ENCODE measurements at places on chromosomes 11 and 22.

DNA sequence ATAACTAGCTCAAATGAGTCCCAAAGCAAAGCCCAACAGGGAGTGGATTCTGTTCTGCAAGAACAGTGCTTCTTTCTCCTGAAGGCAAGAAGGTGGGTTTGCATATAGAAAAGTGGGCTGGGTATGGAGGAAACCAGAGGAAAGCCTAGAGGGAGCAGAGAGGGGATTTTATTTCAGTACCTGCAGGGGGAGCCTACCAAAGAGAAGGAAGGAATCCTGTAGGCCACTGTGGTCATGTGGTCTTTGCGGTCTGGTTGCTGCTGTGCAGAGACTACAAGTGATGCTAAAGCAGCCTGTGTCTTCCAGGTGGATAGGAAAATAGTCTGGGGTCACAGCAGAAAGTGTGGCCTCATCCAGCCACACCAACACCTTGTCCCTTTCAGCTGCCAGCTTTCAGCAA lies 33.2 kb upstream of the ZBTB16 start:
- DNase-seq, result no peak

DNA sequence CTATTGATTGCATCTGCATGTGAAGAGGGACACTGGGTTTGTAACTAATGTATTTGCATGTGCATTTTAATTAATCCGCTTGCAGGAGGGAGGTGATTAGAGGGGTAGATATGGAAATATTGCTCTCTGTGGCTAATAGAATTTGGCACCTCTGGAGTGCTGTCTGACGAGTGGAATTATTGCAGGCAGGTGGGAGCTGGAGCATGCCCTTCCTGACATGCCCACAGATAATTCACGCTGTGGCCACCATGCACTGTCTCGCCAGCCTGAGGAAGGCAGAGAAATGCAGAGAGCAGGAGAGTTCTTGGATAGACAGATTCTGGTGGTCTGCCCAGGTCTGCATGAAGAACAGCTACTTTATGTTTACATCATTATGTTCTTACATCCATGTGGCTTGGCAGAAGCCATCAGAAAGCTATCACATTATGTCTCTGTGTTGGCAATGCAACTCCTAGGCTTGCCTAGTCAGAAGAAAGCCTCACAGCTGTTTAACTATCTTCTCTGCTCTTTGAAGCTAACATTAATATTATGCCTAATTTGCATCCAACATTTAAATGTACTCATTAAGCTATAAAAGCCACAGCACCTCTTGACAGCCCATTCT lies 89.4 kb upstream of the DRD2 start:
- DNase-seq, result no peak

DNA sequence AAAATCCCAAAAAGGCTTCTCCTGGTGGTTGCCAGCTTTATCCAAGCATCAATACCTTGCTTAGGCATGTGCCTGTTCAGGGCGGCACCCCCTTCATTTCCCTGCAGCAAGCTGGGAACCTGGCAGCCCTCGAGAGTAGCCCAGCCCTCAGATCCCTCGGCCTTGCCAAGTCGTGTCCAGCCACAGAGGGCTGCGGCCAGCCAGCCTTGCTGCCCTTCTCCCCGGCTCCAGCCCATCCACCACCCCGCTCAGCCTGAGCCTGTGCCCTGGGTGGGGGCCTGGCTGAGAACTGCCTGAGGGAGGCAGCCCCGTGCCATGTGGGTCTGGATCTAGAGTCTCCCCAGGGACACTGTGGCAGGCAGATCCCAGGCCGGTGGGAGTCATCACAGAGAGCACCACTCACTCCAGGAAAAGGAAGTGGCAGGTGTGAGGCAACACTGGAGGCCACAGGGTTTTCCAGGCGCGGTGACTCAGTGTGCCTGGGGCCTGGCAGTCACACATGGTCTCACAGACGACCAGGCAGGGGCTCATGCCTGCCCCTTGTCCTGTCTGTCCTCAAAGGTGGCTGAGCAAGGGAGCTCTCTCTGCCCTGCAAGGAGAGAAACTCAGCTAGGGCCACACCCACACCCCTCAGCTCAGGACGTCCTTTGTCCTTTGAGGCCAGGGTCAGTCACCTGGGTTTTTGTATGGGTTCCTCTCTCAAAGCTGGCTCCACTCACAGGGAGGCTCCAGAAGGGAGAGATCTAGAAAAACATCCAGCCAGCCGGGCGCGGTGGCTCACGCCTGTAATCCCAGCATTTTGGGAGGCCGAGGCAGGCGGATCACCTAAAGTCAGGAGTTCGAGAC lies 12.2 kb upstream of the CDC42BPG start:
- no peak for DNase-seq

DNA sequence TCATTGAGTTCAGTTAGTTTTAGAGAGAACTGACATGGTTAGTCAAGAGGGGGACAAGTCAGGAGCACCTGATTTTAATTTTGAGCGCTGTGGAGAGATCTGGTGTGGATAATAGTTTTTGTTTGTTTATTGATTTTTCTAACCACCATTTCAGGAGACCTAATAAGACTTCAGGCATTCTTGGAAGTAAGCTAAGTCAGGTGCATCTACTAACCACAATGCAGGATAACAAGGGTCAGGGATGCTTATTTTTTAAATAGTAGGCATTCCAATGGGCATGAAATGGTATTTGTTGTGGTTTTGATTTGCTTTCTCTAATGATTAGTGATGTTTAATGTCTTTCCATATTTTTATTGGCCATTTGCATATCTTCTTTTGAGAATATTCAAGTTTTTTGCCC lies 212.1 kb downstream of the NAV2 start:
- no peak for DNase-seq

DNA sequence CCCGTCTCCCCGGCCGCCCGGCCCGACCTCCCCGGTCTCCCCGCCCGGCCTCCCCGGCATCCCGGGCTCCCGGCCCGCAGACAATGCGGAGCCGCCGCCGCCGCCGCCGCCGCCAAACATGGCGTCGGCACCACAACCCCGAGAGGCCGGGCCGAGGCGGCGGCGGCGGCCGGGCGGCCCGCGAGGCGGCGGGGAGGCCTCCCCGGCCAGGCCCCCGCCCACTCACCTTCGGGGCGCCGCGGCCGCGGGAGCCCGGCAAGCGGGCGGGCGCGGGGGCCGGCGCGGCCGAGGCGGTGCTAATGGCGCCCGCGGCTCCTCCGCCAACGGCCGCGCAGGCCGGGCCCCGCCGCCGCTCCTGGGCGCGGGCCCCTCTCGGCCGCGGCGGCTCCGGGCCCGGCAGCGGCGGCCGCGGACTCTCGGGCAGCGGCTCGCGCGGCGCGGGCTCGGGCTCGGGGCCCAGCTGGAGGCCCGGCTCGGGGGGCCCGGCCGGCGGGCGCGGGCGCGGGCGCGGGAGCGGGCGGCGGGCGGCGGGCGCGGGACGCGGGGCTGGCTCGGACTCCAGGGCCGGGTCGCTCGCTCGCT lies 311 bp downstream of the BRD1 start:
- DNase-seq, result peak; percentile 59

DNA sequence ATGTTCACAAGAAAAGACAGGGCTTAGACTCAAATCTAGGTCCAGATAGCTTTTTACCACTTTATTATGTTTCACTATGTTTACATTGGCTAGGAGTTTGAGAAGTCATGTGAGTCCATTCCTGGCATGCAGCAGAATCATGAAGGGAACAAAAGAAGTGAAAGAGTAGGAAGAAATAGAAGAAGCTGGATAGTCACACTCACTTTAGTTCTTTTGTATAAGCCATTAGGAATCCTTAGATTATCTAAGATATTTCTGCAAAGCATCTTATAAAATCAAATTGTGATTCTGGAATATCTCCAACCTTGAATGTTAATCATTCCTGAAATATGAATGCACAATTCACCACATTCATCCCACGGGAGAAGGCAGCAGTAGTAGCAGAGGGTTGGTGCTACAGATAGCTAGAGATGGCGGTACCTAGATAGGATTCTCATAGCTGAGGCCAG lies 31.9 kb downstream of the MAML2 start:
- DNase-seq, result no peak

DNA sequence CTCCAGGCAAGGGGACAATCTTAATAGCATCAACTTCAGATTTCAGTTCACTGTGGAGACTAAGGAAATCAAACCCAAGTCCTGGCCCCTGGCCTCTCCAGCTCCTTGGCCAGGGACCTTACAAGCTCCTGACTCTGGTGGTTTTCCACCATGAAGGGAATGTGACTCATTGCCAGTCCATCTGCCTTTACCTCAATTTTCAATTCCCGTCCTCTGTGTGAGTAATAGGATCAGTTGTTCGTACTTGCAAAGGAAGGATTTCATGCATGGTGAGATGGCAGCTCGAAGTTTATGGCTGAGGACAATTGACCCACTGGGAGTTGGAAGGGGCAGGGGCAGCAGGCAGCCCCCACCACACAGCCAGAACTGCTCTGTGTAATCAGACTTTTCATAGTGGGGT lies 42.5 kb downstream of the INSC start:
- no peak for DNase-seq

GRCh38 chr11:6526411-6527135 lies 29.5 kb downstream of the DNHD1 start:
- DNase-seq, result no peak

- no peak for DNase-seq
Measured at GRCh38 chr22:47406180-47406834, 643.9 kb downstream of the TBC1D22A start.

DNA sequence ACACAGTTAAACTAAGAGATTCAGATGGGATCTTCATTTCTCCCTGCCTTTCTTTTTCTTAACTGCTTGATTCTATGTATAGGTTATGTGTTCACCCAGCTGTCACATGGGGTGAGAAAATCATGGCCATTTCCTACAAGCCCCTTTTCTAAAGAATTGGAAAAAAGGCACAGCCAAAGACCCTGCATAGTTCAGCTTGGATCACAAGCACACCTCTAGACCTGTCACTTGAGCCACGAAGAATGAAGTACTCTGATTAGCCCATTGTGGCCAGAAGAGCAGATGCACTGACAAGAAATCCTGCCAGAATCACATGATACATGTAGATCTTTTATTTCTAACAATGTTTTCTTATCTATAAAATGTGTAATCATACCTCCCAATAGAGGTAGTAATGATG lies 69.7 kb downstream of the RAB38 start:
- no peak for DNase-seq

DNA sequence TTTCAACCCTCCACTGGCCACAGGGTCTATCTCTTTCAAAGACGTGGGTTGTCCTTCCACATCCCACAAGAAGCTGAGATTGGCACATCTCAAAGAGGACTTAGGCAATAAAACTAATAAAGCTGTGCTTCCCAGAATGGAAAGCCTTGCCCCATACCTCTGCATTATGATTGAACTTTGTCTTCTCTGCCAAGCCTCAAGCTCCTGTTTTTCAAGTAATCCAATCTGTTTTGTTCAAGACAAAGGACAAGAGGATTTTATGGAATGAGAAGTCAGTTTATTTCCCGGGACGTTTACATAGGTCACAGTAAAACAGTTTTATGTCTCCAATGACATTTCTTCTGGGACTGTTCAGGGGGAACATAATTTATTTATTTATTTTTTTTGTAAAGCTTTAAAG lies 108.4 kb downstream of the GALNT18 start:
- no peak for DNase-seq

DNA sequence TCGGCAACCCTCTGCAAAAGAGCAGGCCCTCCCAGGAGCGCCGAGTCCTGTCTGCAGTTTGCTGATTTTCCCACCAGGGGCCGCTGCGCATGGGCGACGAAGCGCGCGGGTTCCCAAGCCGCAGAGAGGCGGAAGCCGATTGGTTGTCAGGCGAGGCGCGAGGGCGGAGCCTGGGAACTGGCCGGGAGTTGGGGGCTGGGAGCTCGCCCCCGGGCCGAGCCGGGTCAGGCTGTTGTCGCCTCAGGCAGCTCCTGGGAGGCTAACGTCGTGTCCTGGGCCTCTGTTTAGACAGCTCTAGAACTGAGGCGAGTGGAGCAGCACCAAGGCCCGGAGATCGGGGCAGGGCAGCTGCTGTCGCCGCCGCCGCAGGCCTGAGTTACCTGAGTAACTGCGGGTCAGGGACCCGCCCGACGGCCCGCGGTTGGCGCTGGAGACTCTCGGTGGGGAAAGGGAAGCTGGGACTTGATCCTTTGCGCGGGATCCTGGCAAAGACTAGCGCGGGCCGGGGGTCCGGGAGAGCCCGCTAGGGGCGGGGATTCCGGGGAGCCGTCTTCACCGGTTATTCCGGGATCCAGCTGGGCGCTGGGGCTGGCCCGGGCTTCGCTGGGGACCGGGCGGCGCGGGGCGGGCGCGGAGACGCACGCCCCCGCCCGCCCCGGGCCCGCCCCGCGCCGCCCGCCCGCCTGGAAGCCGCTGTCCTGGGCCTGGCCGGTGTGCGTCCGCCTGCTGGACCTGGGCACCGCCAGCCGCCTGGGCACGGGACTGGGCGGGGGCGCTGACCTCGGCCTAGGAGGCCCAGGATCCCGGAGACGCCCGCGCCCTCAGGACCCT lies at the start of gene STIM1:
Gene STIM1, plus strand, starts transcription at position 688 of the 831 bp plus-strand sequence. CDS start 607 bp downstream, outside the sequence.
- DNase-seq, result peak; percentile 94

DNA sequence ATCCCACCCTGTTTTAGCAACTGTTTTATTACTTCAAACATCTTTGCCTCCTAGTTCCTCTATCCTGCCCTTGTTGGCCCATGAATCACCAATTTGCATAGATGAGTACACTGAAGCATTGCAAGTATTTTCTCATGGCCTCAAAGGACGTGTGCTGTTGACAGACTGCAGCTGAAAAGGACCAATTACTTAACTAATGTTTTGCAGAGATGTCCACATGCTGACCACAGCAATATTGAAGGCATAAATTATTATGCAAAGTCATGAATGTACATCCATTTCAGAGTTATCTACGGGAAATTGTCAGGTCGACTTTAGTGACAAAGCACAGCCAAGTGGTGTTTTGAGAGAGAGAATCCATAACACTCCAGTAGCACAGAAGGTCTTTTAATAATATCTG lies 64.8 kb downstream of the CADM1 start:
- peak; percentile 10 for DNase-seq

- no peak for DNase-seq
Measured at GRCh38 chr22:45889093-45889538, 87.8 kb downstream of the WNT7B start.

GRCh38 chr11:44367452-44367851 lies 57.5 kb upstream of the ALX4 start:
- no peak for DNase-seq

DNA sequence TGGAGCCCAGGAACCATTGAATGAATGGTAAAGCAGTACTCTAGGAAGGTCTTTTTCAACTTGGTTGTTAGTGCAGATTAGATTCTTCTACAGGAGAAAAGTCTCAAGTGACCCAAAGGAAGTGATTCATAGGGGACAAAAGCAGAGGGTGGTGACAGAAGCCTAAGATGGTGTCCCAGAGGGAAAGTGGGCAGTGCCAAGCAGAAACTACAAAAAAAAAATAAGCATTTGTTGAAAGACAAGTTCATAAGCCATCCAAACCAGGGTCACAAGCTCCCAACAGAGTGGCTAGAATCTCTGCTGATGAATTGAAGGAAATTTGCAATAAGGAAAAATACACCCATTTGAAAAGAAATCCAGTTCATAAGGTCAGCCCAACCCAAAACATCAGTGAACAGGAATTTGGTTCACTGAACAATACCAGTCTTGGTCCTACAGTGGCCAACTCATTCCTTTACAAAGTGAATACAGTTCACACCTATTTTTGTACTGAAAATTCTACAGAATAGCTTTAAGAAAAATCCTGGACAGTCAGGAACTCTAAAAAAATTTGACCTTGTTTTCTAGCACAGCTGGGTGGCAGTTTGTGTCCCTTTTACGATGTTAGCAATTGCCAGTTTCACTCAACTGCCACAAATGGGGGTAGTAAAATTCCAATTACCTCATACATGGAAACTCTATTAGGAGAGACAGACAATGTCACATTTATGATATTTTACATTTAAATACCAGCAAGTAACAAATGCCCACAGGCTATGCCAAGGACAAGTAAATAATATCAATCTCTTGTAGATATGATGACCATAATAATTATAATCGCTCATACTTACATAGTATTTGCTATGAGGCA lies 21.6 kb upstream of the NUP160 start:
- no peak for DNase-seq
